ENCODE measurements at places on chromosomes 11 and 22. TPM values are rescaled to one million over a fixed set of nuclear protein-coding genes. Genes with fewer than 3 reads are reported as not detected.

C11orf52 gene
- polyA plus RNA-seq, result 30.0 TPM

APOL4 gene
- polyA plus RNA-seq, result 6.6 TPM

GRCh38 chr22:47337161-47337621 is 574.7 kb downstream of the TBC1D22A start:
- no peak overlapping the region for H3K4me3 ChIP-seq
- H3K4me1 ChIP-seq, result no peaks in the 10 kb centered on the region
- H3K27ac ChIP-seq, result peak overlapping the region; percentile 19
- H3K27me3 ChIP-seq, result no peaks in the 10 kb centered on the region

DNA sequence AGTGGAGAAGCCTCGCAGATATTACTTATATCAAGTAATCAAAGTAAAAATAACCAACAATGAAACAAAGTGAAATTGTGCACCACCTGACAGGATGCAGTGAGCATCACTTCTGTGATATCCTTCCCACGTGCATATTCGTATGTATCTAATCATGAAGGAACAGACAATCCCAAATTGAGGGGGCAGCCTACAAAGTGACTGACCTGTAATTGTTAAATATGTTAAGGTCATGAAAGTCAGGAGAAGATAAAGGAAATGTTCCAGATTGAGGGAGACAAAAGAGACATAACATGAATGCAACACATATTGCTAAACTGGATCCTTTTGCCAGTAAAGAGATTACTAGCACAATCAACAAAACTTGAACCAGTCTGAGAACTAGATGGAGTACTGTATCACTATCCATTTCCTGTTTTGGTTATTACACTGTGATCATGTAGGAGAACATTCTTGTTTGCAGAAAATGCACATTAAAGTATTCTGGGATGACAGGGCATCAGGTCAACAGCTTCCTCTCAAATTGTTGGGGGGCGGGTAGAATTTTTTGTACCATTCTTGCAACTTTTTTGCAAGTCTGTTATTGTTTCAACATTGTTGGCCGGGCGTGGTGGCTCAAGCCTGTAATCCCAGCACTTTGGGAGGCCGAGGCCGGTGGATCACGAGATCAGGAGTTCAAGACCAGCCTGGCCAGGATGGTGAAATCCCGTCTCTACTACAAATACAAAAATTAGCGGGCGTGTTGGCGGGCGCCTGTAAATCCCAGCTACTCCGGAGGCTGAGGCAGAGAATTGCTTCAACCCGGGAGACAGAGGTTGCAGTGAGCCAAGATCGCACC is 2.0 kb downstream of the SBF2 start:
- H3K4me1 ChIP-seq, result peaks cover 56% of the 10 kb centered on the region
- H3K36me3 ChIP-seq, result no peaks in the 10 kb centered on the region
- no peak for DNase-seq
- no peaks in the 10 kb centered on the region for H3K27me3 ChIP-seq

DNA sequence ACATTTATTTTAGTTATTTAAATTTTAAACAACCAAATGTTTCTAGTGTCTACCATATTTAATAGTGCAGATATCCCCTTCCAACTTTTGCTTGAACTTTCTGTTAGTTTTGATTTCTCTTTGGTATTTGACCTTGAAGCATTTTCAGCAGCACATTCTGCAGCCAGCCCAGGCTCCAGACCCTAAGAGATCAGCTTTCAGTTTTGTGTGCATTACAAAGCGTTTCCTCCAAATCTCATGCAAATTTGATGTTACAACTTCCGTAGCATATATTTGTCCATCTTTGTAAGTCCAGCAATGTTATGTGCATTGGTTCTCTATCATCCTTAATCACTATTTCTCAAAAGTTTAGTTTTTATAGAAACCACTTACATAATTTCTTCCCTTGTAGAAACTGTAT is 14.6 kb upstream of the SERGEF start:
- no peak overlapping the region for H3K4me3 ChIP-seq
- no peak overlapping the region for H3K27ac ChIP-seq
- H3K27me3 ChIP-seq, result no peaks in the 10 kb centered on the region
- H3K36me3 ChIP-seq, result no peaks in the 10 kb centered on the region

DNA sequence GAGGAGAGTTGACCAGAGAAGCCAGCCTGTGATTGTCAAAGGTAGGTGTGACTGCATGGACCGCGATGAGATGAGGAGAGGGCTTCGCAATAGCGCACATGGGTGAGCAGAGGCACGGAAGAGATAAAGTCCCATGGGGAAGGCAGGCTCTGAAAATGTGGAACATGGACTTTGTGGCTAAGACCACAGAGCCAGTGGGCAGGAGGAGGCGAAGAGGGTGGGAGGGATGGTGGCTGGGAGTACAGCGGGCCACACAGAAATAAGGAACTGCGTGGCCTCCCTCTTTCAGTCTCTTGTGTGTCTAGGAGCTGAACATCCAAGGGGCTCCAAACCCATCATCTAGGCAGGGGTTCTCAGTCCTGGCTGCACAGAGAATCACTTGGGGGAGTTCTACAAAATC is 98.6 kb downstream of the TENM4 start:
- no peaks in the 10 kb centered on the region for H3K4me1 ChIP-seq
- H3K27ac ChIP-seq, result no peak overlapping the region
- no peak overlapping the region for H3K4me3 ChIP-seq
- DNase-seq, result no peak
